BJ (cell line): ENCODE measurements at places on chromosomes 16 and 17. TPM values are rescaled to one million over a fixed set of nuclear protein-coding genes. Genes with fewer than 3 reads are reported as not detected.

The IGSF6 gene
- not detected in 2 replicates for polyA plus RNA-seq

The AMDHD2 gene
- polyA plus RNA-seq: 9.5 and 15.9 TPM in 2 replicates

The PLA2G10 gene
- not detected in 2 replicates for polyA plus RNA-seq

The PIK3R5 gene
- 0.02 TPM in 1 of 2 replicates, not detected in the other for polyA plus RNA-seq

The NLK gene
- 16.5 and 25.1 TPM in 2 replicates for polyA plus RNA-seq

The CDRT15 gene
- not detected in 2 replicates for polyA plus RNA-seq

The MAZ gene
- 105 and 172 TPM in 2 replicates for polyA plus RNA-seq
